H1 (cell line): ENCODE measurements at places on chromosomes 3 and 15. TPM values are rescaled to one million over a fixed set of nuclear protein-coding genes. Genes with fewer than 3 reads are reported as not detected.

Gene LXN
- total RNA-seq = 3.9 and 4.7 TPM in 2 replicates

Gene GRAMD1C
- total RNA-seq = 1.3 and 2.1 TPM in 2 replicates

Gene ITGA11
- total RNA-seq = 0.06 TPM in 1 of 2 replicates, not detected in the other

Gene ZNF621
- total RNA-seq = 15.4 and 15.8 TPM in 2 replicates

Gene TMEM212
- total RNA-seq = not detected in 2 replicates

Gene CTXND1
- total RNA-seq = not detected in 2 replicates

Gene FGF7
- total RNA-seq = not detected in 2 replicates

Gene DISP2
- total RNA-seq = 1.2 and 3.4 TPM in 2 replicates

Gene LRRN1
- total RNA-seq = 199 TPM in 2 replicates

Gene FES
- 6.8 and 8.6 TPM in 2 replicates for total RNA-seq

Gene TMEM207
- not detected in 2 replicates for total RNA-seq

Gene UQCRC1
- total RNA-seq = 310 TPM in 2 replicates

Gene ALDH1A3
- 5.5 and 5.7 TPM in 2 replicates for total RNA-seq

Gene GOLGA8R
- total RNA-seq = 0.10 and 0.34 TPM in 2 replicates

Gene VEPH1
- 10.9 and 18.3 TPM in 2 replicates for total RNA-seq

Gene ALS2CL
- 4.3 and 4.8 TPM in 2 replicates for total RNA-seq

Gene ARGFX
- not detected in 2 replicates for total RNA-seq

Gene CX3CR1
- total RNA-seq = not detected in 2 replicates

Gene CACNA2D3
- total RNA-seq = 1.8 and 2.2 TPM in 2 replicates

Gene ANKUB1
- total RNA-seq = not detected in 2 replicates

Gene DPPA4
- total RNA-seq = 734 and 772 TPM in 2 replicates

Gene FANCD2OS
- total RNA-seq = not detected in 2 replicates

Gene PLCH1
- total RNA-seq = 17.2 and 17.4 TPM in 2 replicates

Gene PLSCR2
- total RNA-seq = not detected in 2 replicates

Gene MB21D2
- 20.7 and 21.0 TPM in 2 replicates for total RNA-seq

Gene GOLGA8T
- total RNA-seq = 1.0 and 1.5 TPM in 2 replicates

Gene MKRN3
- total RNA-seq = not detected in 2 replicates

Gene FAM174B
- 35.2 and 35.3 TPM in 2 replicates for total RNA-seq

Gene GNAT1
- not detected in 2 replicates for total RNA-seq

Gene MLF1
- total RNA-seq = 39.1 and 48.9 TPM in 2 replicates

Gene PRSS50
- total RNA-seq = 0.47 and 0.73 TPM in 2 replicates

Gene HMG20A
- total RNA-seq = 58.8 and 59.7 TPM in 2 replicates

Gene ZMYND10
- 0.54 and 0.56 TPM in 2 replicates for total RNA-seq

Gene ARHGEF3
- 6.0 and 7.7 TPM in 2 replicates for total RNA-seq

Gene CLDND1
- total RNA-seq = 68.2 and 69.1 TPM in 2 replicates

Gene TRIM59
- total RNA-seq = 53.4 and 57.8 TPM in 2 replicates

Gene UBXN7
- total RNA-seq = 109 and 122 TPM in 2 replicates

Gene ZPLD1
- not detected in 2 replicates for total RNA-seq

Gene SEMA3G
- total RNA-seq = 1.5 TPM in 2 replicates

Gene KATNBL1
- 50.3 and 51.4 TPM in 2 replicates for total RNA-seq

Gene IL17RC
- total RNA-seq = 9.1 and 11.8 TPM in 2 replicates

Gene PLA1A
- not detected in 2 replicates for total RNA-seq

Gene THUMPD3
- total RNA-seq = 62.6 and 68.9 TPM in 2 replicates

Gene ZNF502
- total RNA-seq = 3.5 and 3.8 TPM in 2 replicates

Gene CDC25A
- total RNA-seq = 62.1 and 65.0 TPM in 2 replicates

Gene GOLGA6D
- 0.69 and 0.73 TPM in 2 replicates for total RNA-seq

Gene LYZL4
- not detected in 2 replicates for total RNA-seq

Gene TM4SF1
- total RNA-seq = 0.26 and 1.5 TPM in 2 replicates

Gene SPG11
- 32.5 and 37.1 TPM in 2 replicates for total RNA-seq

Gene PRR20G
- not detected in 2 replicates for total RNA-seq

Gene GPR87
- not detected in 2 replicates for total RNA-seq

Gene MAGEL2
- total RNA-seq = 4.5 TPM in 2 replicates

Gene C3orf22
- not detected in 2 replicates for total RNA-seq

Gene CGNL1
- 72.7 and 75.6 TPM in 2 replicates for total RNA-seq

Gene ANKRD63
- total RNA-seq = 0.26 TPM in 1 of 2 replicates, not detected in the other
